ENCODE measurements at places on chromosomes 16 and 17.

- no peak for DNase-seq
Measured at GRCh38 chr17:79654350-79654959, 43.6 kb upstream of the RBFOX3 start.

- DNase-seq: no peak
Measured at GRCh38 chr16:47713225-47713595, 252.1 kb downstream of the PHKB start.

- no peak for DNase-seq
Measured at GRCh38 chr17:3968886-3969524, 4.8 kb upstream of the ATP2A3 start.

DNA sequence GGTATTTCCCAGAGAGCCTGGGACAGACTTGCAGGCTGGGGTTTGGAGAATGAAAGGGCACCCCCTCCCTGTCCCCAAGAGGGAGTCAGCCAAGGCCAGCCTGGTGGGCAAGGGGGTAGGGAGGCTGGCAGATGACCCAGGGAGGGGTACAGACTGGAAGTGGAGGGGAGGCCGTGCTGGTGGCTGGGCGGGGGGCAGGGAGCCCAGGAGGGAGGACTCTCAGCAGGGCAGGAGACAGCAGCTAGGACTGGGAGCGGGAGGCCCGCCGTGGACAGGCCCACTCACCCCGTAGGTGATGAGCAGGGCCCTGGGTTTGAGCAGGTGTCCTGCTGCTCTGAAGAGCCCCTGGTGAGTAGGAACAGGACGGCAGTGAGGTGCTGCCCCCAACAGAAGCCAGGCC lies 1.1 kb downstream of the METTL26 start:
- DNase-seq: no peak

GRCh38 chr16:57788252-57788841 lies 13.9 kb downstream of the KIFC3 start:
- no peak for DNase-seq

DNA sequence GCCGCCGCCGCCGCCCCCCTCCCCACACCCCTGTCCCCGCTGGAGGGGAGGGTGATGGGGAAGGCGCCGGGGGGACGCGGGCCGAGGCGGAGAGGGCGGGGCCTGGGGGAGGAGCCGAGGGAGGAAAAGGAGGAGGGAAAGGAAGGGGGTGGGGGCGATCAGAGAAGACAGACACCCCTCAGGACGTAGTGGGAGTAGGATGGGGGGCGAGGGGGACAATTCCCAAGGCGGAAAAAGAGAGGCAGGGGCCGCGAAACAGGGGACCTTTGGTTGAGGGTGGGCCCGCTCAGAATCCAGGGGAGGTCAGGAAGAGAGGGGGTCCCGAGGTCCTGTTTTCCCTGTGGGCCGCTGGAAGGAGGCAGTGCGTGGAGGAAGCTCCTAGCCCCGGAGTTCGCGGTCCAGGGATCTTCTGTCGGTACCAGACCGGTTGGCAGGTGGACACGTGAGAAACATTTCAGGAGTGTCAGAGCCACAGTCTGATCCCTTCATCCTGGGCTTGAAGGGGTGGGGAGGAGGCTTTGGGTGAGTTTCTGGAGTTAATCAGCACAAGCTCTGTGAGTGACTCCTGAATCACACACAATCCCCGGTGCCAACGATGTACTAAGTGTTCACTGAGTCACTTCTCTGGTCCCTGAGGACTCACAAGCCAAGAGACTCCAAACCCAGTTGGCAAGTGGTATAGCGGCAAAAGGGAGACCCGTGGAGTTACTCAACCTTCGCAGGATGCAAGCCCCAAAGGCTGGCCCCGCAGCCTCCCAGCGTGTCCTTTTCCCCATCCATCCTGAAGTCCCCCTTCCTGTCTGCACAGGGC lies at the start of gene XYLT1:
XYLT1 (minus strand) TSS at position 53 of the 811 bp plus-strand sequence. CDS start 164 bp downstream, outside the sequence.
- no peak for DNase-seq

- DNase-seq: no peak
Measured at GRCh38 chr17:9166788-9167187, 145.5 kb downstream of the NTN1 start.

DNA sequence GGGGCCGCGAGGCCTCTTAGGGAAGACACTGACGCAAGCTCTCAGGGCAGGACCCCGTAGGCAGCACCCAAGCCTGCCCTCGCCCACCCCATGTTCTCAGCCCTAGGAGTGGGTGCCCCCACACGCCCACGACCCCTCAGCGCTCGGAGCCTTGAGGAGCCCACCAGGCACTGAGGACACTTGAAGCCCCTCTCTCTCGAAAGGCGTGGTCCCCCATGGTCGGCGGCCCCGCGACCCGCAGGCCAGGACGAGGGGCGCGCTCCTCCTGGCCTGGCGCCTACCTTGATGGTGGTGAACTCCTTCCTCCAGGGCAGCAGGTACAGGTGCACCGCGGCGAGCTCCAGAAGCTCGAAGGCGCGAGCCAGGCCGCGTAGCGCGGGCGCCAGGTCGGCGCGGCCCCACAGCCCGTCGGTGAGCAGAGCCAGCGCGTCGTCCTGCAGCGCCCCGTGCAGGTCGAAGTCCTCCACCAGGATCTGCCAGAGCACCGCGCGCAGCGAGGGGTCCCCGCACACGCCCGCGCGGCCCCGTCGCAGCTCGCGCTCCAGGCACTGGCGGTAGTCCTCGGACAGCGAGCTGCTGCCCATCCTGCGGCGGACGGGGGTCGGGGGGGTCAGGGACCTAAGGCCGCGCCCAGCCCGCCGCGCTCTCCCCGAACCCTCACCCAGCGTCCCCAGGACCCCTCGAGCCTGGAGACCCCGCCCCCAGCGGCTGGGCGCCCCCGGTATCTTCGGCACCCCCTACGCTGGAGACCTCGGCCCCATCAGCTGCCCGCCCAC lies 668 bp downstream of the SPATA2L start:
- no peak for DNase-seq

GRCh38 chr17:14070344-14070984 lies 1.2 kb downstream of the COX10 start:
- DNase-seq: no peak

DNA sequence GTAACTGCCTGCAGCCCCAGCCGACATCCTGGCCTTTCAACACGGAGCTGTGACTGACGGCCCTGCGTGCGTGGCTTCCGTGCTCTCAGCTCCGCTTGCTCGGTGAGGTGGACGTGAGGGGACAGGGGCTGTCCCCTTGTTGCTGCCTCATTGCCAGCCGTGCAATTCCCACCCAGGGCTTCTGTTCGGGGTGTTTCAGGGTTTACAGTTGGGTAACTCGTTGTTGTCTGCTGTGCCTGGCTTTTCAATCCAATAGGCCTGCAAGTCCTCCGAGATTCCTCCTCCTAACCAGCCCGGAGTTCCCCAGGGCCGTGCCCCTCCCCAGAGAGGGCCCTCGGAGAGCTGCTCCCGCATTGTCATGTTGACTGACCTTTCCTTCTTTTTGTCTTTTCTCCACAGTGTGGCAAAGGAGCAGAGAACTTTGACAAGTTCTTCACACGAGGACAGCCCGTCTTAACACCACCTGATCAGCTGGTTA lies 31.4 kb upstream of the CACNG5 start:
- no peak for DNase-seq

DNA sequence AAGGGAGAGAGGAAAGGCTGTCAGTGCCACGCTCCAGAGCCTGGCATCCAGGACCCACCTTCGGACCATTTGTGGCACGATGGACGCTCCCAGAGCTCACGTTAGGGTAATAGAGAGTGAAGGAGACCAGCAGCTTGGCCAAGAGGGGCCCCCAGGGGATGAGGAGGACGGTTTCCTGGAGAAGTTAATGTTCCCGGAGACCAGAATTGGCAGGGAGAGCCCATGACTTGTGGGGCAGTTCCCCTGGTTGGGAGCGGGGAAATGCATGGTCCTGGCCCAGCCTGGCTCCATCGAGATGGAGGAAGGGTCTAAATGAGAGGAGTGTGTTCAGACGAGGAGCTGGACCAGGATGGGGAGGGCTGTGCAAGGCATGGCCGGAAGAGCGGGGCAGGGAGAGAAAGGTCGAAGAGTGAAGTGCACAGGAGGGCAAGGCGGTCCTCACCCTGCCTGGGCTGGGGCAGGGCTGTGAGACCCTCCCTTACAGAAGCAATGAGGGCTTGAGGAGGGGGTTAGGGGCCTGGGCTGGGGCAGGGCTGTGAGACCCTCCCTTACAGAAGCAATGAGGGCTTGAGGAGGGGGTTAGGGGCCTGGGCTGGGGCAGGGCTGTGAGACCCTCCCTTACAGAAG lies 2.9 kb upstream of the HIC1 start:
- no peak for DNase-seq

GRCh38 chr17:6780001-6780400 lies 4.0 kb downstream of the FBXO39 start:
- no peak for DNase-seq

- DNase-seq: peak; percentile 97
Measured at GRCh38 chr17:35969558-35970380, 11.5 kb downstream of the CCL16 start.

- no peak for DNase-seq
Measured at GRCh38 chr17:68033636-68034451, 1.7 kb upstream of the KPNA2 start.

DNA sequence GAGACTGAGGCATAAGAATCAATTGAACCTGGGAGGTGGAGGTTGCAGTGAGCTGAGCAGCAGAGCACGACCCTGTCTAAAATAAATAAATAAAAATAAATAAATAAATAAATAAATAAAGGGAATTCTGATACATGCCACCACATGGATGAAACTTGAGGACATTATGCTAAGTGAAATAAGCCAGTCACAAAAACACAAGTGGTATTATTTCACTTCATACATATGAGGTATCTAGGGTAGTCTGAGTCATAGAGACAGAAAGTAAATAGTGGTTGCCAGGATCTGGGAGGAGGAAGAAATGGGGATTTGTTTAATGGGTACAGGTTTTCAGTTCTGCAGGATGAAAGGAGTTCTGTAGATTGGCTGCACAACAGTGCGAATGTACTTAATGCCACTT lies 16.3 kb downstream of the PIPOX start:
- DNase-seq: no peak

DNA sequence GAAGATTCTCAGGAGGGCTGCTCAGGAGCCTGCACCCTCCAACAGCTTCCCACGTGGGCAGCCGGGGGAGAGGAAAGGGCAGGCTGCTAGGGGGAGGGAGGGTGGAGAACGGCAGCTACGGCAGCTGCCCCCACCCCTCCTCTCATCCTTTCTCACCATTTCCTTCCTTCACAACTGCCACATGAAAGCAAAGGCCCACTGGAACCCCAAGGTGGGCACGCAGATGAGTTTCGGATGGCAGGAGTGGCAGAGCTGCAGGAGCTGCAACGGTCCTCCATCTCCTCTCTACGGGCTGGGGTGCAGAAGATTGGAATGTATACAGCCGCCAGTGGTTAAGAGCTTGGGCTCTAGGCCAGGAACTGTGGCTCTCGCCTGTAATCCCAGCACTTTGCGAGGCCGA lies 77.7 kb downstream of the GAS7 start:
- DNase-seq: no peak
